Esophagus muscularis mucosa (tissue), 4 donors: ENCODE measurements at places on chromosomes 4 and X. TPM values are rescaled to one million over a fixed set of nuclear protein-coding genes. Genes with fewer than 3 reads are reported as not detected.

CITED1 gene
- 1.8 TPM for total RNA-seq

DNA sequence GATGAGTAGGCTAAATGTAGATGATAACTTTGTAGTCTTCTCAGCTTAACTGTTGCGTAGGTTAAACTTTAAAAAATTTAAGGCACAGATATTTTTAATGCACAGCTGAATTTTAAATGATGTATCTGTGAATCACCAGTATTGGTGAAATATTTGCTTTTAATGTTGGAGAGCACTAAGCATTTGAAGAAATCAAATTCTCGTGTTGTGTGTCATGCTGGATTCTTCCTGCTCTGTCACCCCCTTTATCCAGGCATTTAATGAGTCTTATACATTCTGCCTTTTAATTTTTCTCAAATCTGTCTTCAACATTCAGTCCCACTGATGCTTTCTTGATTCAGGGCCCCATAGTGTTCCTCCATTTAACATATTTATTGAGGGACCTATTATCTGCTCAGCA is 76.7 kb downstream of the SLC4A4 start:
- no peak for DNase-seq
- H3K27me3 ChIP-seq, result no peaks in the 10 kb centered on the region
- no peaks in the 10 kb centered on the region for H3K36me3 ChIP-seq

DNA sequence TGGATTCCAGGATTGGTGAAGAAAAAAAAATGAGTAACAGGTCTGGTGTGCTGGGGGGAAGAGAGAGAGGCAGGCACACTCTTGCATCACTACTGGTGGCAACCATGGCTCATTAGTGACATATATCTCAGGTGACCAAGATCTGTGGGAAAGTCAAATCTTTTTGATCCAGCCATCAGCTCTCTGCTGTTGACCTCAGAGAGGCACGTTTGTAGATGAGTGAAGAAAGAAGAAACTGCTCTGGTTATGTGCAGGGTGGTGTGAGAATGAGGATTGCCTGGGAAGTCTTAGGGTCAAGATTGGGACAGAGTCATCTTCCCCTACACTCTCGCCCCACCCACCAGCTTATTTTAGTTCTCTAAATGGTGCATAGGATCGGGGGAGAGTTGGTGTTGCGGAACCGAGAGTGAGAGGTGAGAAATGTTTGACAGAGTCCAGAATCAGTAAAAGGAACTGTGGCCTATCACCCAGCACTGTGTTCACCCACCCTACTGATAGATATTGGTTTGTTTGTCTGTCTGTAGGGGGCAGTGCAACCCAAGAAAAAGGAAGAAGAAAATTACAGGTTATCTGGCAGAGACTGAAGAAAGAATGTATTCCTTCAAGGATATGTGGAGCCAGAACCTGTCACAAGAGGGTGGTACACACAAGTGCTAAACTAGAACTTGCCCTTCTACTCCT is 21.9 kb downstream of the ARMCX6 start:
- peaks cover 7% of the 10 kb centered on the region for H3K27me3 ChIP-seq
- H3K36me3 ChIP-seq, result no peaks in the 10 kb centered on the region
- H3K4me3 ChIP-seq, result no peak overlapping the region

DNA sequence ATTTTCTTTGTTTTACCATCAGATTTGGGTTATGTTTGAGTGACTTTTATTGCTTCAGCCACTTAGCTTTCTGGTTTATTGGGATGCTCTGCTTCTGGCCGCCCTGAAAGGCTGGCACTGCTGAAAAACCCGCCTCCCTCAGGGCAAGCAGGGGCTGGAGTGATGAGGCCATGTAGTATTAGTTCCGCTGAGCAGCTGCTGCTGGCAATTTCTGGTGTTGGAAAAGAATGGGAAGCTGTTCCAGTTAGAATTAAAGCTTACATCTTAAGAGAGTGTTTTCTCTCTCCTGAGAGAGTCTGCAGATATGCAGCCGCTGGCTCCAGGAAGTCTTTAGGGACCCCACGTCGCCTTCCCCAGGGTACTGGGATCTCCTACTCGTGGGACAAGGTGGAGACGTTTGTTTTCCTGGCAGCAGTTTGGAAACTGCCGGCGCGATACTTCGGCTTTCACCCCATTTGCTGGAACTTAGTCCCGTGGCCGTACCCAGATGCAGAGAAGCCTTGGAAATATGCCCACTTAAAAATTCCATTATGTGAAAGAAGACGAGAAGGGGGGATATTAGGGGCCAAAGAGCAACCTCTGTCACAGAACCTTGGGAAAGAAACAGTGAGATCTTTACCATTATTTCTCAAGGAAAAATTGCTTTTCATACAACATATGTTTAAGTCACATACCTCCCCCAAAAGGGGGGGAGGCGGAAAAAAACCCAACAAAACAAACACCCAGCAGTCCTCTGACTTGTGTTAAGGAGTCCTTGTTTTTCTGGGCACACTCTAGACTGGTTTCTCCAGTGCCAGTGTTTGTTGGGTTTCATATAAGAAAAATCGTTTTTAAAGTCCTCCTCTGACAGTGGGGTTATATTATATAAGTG is 72.6 kb downstream of the TMEM131L start:
- H3K36me3 ChIP-seq, result no peaks in the 10 kb centered on the region
- no peaks in the 10 kb centered on the region for H3K27me3 ChIP-seq
- H3K27ac ChIP-seq, result peak overlapping the region; percentile 74
- H3K4me3 ChIP-seq, result peak overlapping the region; percentile 35
- peaks cover 50% of the 10 kb centered on the region for H3K4me1 ChIP-seq
- peak; percentile 77 for DNase-seq

DDX53 gene
- not detected for total RNA-seq
